Stimulated activated CD4-positive, alpha-beta T cell treated with anti-CD3 and anti-CD28 coated beads, Interleukin-12 subunit alpha, Interleukin-12 subunit beta, amount 100 ng/mL, for 24 hours (primary cell): ENCODE measurements at places on chromosomes 16 and 17.

DNA sequence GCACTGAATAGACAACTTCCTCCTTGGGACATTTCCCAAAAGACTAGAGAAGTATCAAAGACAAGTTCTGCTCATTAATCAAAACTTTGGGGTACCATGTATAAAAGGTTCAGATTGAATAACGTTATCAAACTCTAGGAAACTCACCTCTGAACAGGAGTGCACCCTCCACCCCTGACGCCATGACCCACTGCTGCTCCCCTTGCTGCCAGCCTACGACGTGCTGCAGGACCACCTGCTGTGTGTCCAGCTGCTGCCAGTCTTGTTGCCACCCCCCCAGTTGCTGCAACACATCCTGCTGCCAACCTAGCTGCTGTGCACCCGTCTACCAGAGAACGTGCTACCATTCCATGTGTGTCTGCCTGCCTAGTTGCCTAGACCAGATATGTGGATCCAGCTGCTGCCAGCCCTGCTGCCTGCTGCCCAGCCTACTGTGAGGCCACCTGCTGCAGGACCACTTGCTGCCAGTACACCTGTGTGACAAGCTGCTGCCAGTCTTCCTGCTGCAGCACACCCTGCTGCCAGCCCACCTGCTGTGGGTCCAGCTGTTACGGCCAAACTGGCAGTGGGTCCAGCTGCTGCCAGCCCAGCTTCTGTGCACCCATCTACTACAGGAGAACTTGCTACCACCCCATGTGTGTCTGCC is 13.8 kb upstream of the KRTAP9-2 start:
- no peak for DNase-seq

GRCh38 chr17:32940706-32941390 is 12.9 kb downstream of the TMEM98 start:
- DNase-seq: no peak

- no peak for DNase-seq
Measured at GRCh38 chr16:19114359-19115147, 789 bp downstream of the ITPRIPL2 start.

- DNase-seq: no peak
Measured at GRCh38 chr16:3038256-3038655, 1.5 kb upstream of the BICDL2 start.

GRCh38 chr16:81817296-81817695 is 38.2 kb downstream of the PLCG2 start:
- DNase-seq: no peak

- no peak for DNase-seq
Measured at GRCh38 chr17:37360632-37361031, 15.2 kb upstream of the C17orf78 start.

- no peak for DNase-seq
Measured at GRCh38 chr17:60095381-60095780, 16.7 kb upstream of the HEATR6 start.

DNA sequence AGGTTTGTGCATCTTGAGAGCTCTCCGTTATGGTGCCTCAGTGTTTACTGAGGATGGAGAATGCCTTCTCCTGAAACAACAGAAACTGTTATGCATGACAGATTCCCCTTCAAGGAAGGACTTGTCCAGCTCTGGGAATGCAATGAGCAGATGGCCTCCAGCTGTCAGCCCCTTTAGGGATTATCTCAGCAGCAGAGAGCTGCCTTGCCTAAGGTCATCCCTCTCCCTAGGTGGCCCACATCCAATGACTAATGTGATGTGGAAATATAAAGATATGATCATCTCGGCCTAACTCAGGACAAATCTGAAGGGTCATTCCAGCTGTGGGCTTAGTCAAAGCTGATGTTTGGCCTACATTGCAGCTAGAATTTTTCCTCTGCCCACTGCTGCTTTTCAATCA is 214.3 kb upstream of the N4BP1 start:
- DNase-seq: no peak

DNA sequence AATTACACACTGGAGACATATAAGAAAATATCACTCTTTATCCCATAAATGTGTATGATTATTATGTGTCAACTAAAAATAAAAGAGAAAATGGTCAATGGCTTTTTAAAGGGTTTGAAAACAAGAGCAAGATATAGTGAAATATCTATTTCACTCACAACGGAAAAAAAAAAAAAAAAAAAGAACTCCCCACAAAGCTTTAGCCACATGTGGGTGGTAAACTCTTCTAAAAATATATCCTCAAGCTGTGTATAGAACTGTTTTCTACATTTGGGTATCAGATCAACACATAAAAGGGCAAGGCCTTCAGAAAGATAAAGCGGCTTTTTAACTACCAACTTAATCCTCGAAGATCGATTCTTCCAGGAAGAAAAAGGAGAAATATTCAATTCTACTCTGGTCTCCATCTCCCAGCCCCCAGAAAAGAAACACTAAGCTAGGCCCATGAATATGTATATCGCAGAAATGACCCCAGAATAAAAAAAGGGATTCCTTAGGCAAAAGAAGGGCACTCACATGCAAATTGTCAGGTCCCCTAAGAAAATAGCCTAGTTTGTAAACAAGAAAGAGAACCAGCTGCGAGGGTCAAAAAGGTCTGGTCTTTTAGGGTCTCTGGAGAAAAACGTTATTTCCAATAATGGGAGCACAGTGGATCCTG is 4.4 kb downstream of the LITAF start:
- no peak for DNase-seq

DNA sequence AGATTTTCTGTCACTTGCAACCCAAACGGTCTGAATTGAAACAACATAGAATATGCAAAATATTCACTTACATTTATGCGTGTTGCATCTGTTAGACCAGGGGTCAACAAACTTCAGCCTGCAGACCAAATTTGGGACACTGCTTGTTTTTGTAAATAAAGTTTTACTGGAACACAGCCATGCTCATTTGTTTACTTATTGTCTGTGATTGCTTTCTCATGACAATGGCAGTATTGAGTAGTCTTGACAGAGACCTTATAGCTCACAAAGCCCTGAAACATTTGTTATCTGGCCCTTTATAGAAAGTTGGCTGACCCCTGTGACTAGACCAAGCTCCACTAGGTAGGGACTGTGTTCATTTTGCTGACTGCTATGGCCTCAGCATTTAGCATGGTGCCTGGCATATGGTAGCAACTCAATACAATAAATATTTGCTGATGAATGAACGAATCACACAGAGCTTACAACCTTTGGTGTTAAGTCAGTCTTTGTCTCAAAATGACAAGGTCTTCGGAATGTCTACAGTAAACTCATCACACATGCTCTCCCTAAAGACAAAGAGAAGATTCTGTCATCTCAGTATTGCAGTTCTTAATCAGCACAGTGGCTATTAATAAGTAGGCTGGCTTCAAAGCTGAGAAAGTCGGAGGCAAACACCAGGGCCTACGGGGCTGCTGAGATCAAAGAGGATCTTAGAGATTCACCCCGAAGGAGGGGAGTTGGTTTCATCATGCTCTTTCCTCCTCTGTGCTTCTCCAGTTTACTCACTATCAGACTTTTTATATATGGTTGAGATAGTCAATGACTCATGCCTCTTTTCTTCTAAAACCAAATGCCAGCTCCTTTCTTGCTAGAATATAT is 95.2 kb upstream of the AXIN2 start:
- peak; percentile 19 for DNase-seq

DNA sequence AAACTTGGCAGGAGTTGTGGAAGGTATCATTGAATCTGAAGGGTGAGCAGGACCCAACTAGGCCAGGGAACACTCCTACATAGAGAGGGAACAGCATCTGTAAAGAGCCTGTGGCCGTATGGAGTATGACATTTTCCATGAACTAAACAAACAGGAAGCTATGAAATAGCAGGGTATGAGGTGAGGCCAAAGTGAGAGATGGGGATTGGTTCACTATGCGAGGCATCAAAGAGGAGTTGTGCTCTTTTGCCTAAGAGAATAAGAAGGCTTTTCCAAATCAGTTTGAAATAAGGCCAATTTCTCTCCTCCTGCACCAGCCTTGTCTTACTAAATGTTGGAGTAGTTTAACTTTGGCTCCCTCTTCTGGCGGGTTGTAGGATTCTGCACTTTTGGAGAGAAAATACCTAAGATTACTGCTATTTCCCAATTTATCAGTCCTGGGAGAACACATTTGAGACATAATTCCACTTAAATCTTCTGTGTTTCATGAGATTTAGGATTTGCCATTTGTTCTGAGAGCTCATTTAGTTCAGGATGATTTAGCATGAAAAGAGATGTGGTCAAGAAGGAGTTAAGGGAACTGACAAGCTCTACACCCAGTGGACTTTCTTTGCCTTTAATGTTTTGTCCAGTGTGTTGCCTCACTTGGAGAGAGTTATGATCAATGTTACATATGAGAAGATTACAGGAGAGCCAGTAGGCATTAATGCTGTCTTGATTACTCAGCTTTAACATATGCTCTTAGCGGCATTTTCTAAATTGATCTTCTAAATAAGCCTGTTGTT is 55.4 kb downstream of the TNRC6C start:
- DNase-seq: no peak

GRCh38 chr17:82101301-82101715 is 3.3 kb upstream of the FASN start:
- no peak for DNase-seq

- DNase-seq: no peak
Measured at GRCh38 chr16:88732172-88732960, 26.1 kb downstream of the CTU2 start.

- no peak for DNase-seq
Measured at GRCh38 chr17:43875476-43876147, 28.6 kb downstream of the CD300LG start.

GRCh38 chr16:11752856-11753255 is 10.2 kb upstream of the TXNDC11 start:
- DNase-seq: no peak
